ENCODE measurements at places on chromosomes 13 and 19. TPM values are rescaled to one million over a fixed set of nuclear protein-coding genes. Genes with fewer than 3 reads are reported as not detected.

DNA sequence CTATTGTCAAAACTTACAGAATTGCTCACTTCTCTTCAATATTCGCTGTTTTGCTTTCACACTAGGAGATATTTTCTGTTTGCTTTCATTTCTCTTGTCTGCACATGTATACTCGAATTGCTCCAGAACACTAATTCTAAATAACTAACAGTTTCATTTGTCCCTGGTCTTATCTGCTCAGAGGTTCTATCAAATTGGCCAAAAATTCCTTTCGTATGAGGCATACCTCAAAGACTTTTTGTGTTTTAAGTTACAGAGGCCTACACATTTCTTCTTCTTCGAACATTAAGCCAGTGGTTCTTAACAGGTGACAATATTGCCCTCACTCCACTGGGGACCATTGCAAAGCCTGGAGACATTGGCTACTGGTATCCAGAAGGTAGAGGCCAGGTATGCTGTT lies 1314.6 kb downstream of the EFNB2 start:
- no peak for DNase-seq

GRCh38 chr13:113048766-113049165 lies 56.8 kb upstream of the F7 start:
- DNase-seq: no peak

DNA sequence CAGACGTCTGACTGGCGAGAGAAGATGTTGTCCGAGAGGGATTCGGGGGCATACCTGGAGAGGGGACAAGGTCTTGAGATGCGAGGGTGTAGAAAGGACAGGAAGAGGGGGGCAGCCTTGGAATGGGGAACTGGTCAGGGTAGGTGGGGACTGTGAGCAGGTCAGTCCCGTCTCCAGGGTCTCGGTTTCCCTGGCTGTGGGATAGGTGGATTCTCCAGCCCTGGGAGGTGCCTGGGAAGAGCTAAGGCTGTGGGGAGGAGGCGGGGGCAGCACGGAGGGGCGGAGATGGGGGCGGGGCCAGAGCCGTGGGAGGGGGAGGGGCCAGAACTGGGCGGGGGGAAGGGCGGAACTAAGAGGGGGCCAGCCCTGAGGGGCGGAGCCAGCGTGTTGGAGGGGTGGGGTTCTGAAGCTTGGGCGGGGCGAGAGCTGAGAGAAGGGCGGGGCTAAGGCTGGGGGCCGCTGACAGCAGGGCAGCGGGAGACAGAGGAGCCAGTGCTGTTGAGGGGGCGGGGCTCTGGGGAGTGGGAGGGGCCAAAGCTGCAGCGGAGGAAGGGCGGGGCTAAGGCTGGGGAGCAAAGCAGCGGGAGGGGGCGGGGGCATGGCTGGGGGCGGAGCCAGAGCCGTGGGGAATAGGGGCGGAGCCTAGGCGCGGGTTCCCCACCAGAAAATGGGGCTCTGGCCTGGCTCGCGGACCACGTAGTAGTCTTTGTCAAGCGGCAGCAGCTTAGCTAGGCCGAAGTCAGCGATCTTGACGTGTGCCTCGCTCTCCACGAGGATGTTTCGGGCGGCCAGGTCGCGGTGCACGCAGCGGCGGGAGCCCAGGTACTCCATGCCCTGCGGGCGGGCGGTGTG lies 9.5 kb upstream of the INSL3 start:
- no peak for DNase-seq

DNA sequence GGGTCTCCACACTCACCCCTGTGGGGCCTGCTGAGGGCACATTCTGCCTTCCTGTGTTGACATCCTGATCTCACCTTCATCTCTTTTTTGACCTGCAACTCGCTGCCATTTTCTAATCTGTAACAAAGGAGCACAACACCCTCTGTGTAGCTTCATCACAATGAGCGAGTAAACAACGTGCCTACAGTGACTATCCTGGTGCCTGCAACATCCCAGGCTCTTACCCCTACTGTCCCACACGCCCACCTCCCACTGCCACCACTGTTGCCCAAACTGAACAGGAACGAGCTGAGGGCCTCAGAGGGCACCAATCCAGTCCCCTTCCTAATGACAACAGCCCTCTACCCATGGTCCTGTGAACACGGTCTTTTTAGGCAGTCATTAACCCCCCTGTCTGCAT lies 102.2 kb upstream of the GJB6 start:
- no peak for DNase-seq

DNA sequence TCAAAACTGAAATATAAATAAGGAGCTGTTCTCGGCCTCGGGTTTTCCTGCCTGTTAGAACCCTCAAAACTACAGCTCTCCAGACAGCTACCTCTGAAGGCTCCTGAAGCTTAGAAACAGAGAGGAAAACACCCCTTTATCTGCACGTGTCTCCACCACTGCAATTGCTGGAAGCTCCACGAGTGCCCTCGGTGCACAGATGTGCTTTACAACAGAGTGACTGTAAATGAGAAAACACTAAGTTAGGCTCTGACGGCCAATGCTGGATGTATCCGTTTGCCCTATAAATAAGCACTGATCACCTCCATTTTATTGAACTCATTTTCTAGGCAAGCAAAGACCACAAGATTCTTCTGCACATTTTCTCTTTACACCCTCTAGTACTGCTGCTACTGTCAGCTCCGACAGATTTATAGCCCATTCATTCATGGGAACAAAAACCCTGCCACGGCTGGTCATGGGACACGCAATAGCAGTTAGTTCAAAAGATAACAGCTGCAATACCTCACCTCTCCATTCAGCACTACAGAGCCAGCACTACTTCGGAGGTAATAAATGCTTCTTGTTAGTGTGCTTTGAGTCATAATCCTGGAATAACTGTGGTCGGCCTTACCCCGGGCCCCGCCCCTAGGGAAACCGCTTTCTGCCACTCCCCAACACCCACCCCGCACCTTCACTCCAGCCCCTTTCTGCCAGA lies 241.1 kb upstream of the ZNF507 start:
- peak; percentile 76 for DNase-seq

GRCh38 chr19:46806656-46807055 lies 18.3 kb upstream of the SLC1A5 start:
- DNase-seq: no peak

DNA sequence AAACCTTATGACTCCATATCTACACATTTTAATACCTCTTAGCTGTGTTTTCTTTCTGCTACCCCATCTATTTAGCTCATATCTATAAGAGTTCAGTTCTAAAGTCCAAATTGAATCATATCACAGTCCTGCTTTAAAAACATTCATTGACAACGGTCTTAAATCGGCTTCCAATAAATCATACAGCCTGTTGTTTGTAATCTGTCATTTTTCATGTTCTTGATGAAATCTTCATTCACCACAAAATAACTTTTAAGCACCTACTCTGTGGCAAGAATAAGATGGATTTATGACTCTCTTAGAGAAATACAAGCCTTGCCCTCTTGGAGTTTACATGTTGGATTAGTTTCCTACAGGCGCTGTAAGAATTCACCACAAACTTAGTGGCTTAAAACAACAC lies 450.9 kb upstream of the GPC6 start:
- DNase-seq: no peak

GRCh38 chr19:472005-472858 lies 11.4 kb upstream of the SHC2 start:
- DNase-seq: no peak

DNA sequence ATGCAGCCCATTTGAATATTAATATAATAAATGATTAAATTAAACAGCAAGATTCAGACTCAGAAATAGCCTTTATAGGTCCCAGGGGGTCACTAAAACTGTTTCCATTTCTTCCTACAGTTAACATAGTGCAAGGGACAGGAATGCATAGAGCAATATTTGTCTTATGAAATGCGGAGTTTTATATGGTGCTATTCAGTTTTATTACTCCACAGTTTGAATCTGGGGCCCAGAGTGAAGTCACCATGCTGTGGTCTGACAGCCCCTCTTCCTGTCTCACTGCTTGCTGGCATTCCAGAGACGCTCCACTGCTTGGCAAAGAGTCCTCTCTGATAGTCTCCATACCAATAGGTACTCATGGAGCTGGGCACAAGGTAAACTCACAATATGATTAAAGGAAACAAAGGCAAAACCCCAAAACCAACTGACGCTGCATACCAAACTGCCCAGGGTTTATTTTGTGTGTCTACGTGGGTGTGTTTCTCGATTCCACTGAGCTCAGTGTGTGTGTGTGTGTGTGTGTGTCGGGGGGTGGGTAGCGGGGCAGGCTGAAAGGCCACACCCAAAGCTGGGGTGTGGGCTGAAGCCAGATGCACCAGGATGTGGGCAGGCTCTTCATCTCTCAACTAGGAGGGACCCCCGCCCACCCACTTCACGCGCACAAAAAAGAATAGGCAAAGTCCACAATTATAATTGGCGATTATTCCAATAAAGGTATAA lies 277.9 kb downstream of the TSHZ3 start:
- no peak for DNase-seq

- DNase-seq: no peak
Measured at GRCh38 chr13:91050970-91051369, 296.5 kb upstream of the MIR17HG start.

- no peak for DNase-seq
Measured at GRCh38 chr19:46162731-46163130, 14.7 kb downstream of the IGFL2 start.

- no peak for DNase-seq
Measured at GRCh38 chr19:5931251-5931650, 17.2 kb downstream of the CAPS start.

DNA sequence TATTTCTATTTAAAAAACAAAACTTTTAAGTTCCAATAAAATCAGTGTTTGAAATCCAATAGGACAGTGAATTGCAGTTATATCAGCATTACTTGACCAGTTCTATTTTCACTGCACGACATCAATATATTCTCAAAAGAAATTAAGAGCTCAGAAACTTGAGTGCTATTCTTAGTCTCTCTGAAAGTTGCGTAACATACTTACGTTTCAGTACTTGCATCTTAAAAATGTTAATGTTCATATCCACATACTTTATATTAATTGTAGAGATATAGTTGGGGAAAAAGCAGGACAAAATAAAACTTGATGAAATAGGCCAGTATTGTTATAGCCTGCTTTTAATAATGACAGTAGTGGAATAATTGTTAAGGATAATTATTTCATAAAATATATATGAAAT lies 720.5 kb upstream of the PCDH9 start:
- no peak for DNase-seq

GRCh38 chr19:9757544-9758501 lies 10.7 kb downstream of the ZNF846 start:
- DNase-seq: no peak

- DNase-seq: no peak
Measured at GRCh38 chr13:47832458-47832972, 168.6 kb downstream of the SUCLA2 start.

DNA sequence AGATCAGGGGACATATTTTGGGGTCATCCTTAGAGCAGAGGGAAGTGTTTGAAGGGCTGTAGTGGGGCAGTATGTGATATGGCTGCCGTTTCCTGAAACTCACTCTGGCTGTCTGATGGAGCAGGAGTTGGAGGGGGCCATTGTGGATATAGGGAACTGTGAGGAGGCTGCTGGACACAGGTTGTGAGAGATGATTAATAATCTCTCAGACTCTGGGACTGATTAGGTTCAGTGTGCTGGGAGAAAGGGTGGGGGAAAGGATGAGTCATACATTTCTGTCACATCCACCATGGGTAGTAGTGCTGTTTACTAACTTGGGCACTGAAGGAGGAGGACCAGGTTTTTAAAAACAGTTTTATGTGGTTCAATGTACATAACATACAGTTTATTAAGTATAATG lies 4.8 kb downstream of the B3GLCT start:
- DNase-seq: no peak

DNA sequence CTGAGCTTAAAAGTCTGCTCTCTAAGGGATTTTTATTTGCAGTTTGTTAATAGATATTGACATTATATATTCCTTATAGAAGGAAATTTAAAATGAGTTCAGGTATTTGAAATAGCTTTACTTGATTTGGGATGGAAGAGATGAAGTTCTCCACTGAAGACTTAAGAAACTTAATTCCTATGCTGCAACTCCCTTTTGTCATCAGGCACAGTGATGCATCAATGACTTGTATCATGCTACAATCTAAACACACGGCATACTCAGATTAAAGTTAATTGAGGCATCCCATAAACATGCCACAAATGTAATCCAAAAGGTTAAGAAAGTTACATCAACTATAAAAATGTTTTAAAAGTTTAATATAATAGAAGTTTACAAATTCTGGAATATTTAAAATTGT lies 109.0 kb downstream of the STARD13 start:
- DNase-seq: no peak

DNA sequence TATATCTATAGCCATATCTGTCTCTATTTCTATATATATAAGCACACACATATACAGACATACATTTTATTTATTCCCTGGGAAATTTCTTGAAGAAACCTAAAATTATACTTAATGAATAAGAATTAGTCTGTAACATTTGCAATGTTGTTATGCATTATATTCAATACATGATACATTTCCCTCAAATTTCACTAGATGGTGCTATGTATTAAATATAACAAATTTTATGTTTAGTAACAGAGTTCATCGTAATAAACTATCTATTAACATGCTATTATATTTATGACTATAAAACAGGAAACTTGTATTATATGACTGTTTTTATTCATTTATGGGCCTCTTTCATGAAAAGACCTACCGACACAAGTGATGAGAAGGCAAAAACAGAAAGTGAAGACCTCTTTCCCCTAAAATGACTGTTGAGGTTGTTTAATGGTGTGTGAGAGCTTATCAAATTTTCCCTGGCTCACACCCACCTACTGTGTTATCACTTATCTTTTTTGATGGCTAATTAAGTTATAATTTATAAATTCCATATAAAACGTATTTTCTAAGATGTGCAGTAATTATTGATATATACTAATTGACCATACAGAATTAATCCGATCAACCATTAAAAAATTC lies 881.9 kb downstream of the SLITRK6 start:
- DNase-seq: no peak

DNA sequence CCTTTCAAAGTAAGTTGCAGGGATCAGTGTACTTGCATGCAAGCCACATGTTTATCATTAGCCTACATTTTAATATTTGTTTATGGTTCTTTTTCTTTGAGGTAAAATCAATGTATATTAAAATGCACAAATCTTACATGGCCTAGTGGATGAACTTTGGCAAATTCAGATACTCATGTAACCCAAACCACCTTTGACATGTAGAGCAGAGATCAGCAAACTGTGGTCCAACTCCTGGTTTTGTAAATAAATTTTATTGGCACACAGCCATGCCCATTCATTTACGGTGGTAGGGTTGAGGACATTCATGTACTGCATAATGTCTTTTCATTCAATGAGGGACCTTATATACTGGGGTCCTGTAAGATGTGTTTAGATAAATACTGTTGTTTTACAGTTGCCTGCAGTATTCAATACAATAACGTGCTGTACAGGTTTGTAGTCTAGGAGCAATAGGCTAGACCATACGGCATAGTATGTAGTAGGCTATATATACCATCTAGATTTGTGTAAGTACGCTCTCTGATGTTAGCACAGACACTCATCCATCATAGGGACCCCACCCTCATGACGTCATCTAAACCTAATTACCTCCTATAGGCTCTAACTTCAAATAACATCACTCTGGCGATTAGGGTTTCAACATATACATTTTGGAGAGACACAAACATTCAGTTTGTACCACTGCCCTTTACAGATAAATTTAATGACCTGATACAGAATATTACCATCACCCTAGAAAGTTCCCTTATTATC lies 5.7 kb downstream of the NDFIP2 start:
- no peak for DNase-seq

- DNase-seq: no peak
Measured at GRCh38 chr19:12698138-12698537, 1.7 kb upstream of the FBXW9 start.

GRCh38 chr13:31807090-31807541 lies 67.8 kb downstream of the RXFP2 start:
- no peak for DNase-seq

Gene MTUS2
- 1.4 TPM for polyA plus RNA-seq

Gene CABP5
- polyA plus RNA-seq: not detected

Gene OR4F17
- not detected for polyA plus RNA-seq

Gene LAIR1
- 4.5 TPM for polyA plus RNA-seq

Gene GIPR
- 1.2 TPM for polyA plus RNA-seq
